ENCODE measurements at places on chromosomes 3 and 15. TPM values are rescaled to one million over a fixed set of nuclear protein-coding genes. Genes with fewer than 3 reads are reported as not detected.

DNA sequence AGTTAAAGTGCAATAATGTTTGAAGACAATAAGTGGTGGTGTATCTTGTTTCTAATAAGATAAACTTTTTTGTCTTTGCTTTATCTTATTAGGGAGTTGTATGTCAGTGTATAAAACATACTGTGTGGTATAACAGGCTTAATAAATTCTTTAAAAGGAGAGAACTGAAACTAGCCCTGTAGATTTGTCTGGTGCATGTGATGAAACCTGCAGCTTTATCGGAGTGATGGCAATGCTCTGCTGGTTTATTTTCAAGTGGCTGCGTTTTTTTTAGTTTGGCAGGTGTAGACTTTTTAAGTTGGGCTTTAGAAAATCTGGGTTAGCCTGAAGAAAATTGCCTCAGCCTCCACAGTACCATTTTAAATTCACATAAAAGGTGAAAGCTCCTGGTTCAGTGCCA is 2.7 kb downstream of the RPL15 start:
- peaks cover 14% of the 10 kb centered on the region for H3K4me1 ChIP-seq
- peaks cover 51% of the 10 kb centered on the region for H3K36me3 ChIP-seq
- H3K27me3 ChIP-seq: no peaks in the 10 kb centered on the region
- DNase-seq: no peak

- no peaks in the 10 kb centered on the region for H3K27me3 ChIP-seq
- peaks cover 42% of the 10 kb centered on the region for H3K4me1 ChIP-seq
- peak within 1 kb of the TSS; percentile 94 for H3K4me3 ChIP-seq
These were observed at the start of gene DYNC1LI1 for GRCh38 chr3:32570421-32571191. DYNC1LI1 (minus strand) TSS chr3:32570858; CDS start chr3:32570770, 88 bp downstream.

DNA sequence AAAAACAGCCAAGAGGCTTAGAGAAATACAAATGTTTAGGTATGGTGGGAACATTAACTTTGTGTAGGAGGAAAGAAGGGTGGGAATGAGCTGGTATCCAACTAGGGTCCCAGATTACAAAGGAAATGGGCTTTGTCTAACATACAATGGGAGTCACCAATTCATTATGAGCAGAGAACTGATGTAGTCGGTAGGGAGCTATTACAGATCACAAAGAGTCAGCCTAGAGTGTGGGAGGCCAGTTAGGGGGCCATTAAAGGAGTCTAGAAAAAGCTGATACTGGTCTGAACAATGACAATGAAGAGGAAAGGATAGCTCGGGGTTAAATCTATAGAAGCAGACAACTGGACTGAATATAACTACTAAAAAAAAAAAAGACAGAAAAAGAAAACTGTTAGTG is 15.5 kb downstream of the ANO10 start:
- no peak overlapping the region for H3K27ac ChIP-seq
- H3K4me1 ChIP-seq: no peaks in the 10 kb centered on the region
- no peak overlapping the region for H3K4me3 ChIP-seq
- no peaks in the 10 kb centered on the region for H3K27me3 ChIP-seq
- no peak for DNase-seq

- H3K27me3 ChIP-seq: no peaks in the 10 kb centered on the region
- no peaks in the 10 kb centered on the region for H3K36me3 ChIP-seq
- no peak for DNase-seq
- no peak overlapping the region for H3K27ac ChIP-seq
These were observed 463.3 kb upstream of the CBLB start for GRCh38 chr3:106332129-106332528.

DNA sequence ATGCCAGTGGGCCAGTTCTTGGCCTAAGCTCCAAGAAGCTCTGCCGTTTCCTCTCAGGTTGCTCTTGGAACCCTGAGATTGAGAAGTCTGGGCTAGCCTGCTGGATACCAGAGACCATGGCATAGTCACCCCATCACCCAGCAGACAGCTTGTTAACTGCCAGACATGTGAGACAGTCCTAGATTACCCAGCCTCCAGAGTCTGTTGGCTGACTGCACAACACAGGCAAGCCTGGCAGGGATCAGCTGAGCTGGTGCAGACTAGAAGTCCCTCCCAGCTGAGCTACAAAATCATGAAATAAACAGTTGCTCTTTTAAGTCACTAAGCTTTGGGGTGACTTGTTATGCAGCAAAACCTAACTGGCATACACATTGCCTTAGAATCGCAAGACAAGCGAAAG is 5.2 kb downstream of the ANAPC13 start:
- no peaks in the 10 kb centered on the region for H3K27me3 ChIP-seq
- H3K27ac ChIP-seq: no peak overlapping the region
- peaks cover 41% of the 10 kb centered on the region for H3K4me1 ChIP-seq
- DNase-seq: no peak
- no peak overlapping the region for H3K4me3 ChIP-seq

Gene ZBBX
- polyA plus RNA-seq: 8.8 TPM

Gene LARP6
- polyA plus RNA-seq: 14.3 TPM

Gene CTXN2
- polyA plus RNA-seq: not detected

Gene CD200R1
- polyA plus RNA-seq: 2.1 TPM

Gene PAQR5
- polyA plus RNA-seq: 9.4 TPM

Data from left lung (tissue), 14 donors.